ENCODE measurements at places on chromosomes 3 and 15. TPM values are rescaled to one million over a fixed set of nuclear protein-coding genes. Genes with fewer than 3 reads are reported as not detected.

The CCRL2 gene
- 0.40 TPM for total RNA-seq

GRCh38 chr15:101168463-101168824 is 83.4 kb downstream of the CHSY1 start:
- peak; percentile 46 for DNase-seq

- DNase-seq, result no peak
Observed at GRCh38 chr3:61903074-61903473, 341.7 kb downstream of the PTPRG start.

The RFC4 gene
- total RNA-seq, result 14.4 TPM

DNA sequence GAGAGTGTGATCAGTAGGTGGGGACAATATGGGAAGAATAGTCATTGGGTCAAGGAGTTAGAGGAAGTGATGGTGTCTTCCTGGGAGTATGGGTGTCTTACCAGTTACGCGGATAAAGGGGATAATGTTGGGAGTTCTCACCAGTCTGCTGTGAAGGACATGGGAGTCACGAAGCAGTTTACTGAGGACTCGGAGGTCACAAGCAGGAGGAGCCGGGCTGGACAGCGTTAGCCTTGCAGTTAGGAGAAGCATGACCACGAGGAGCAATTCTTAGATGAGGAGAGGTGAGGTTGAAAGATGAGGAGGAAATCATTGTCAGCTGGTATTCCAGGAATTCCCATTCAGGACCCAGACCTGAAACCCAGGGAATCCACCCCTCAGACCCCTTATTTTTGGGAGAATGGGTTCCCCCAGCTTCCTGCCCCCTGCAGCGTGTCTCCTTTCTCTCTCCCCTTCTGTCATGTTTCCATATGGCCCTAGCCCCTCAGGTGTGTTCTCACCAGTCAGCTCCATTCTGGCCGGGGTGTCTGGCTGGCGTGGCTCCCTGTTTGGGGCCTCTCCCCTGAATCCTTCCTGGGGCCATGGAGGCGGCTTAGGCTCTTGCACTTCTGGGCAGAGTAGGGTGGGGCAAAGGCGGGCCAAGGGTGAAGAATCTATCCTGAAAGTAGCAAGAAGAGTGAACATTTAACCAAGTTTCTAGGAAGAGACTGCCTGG is 2.1 kb downstream of the THPO start:
- DNase-seq, result no peak

DNA sequence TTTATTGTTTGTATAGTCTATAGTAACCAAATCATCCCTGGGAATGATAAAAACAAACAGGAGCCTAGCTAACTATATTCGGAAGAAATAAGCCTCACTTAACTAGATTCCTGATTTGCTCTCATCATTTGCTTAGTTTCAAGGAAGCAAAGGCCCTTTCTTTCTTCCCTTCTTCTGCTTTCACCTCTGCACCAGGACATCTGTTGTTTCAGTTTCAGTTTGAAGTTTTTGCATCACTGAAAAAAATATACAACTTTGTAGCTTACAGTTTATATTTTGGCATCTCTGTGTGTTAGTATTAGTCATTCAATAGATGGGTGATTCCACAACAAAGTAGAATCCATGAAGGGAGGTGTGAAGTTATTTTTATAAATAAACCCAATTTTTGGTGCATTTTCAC is 113.6 kb upstream of the SNTN start:
- DNase-seq, result no peak

The CNTN6 gene
- not detected for total RNA-seq

The NPRL2 gene
- 17.3 TPM for total RNA-seq

The SUSD5 gene
- under 0.01 TPM for total RNA-seq

The PLXNA1 gene
- 10.9 TPM for total RNA-seq

GRCh38 chr3:117479095-117479494 is 769.5 kb downstream of the TUSC7 start:
- DNase-seq, result no peak

GRCh38 chr3:160808838-160809237 is 52.8 kb downstream of the PPM1L start:
- DNase-seq, result no peak

DNA sequence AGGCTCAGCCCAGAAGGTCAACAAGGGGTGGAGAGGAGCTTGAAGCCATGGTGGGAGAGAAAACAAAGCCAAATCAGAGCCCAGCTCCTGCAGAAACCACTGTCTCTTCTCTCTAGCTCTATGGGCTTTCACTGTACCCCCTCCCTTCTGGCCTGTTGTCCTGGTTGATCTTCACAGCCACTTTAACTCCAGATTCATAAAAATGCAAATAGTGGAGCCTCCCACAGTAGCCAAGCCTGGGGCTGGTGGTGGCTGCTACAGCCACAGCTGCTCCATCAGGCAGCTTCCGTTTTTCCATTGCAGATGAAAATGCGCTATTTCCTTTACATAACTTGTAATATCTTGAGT is 20.7 kb upstream of the CAV3 start:
- no peak for DNase-seq

- no peak for DNase-seq
Observed at GRCh38 chr3:59813148-59813538, 763.3 kb upstream of the CFAP20DC start.

DNA sequence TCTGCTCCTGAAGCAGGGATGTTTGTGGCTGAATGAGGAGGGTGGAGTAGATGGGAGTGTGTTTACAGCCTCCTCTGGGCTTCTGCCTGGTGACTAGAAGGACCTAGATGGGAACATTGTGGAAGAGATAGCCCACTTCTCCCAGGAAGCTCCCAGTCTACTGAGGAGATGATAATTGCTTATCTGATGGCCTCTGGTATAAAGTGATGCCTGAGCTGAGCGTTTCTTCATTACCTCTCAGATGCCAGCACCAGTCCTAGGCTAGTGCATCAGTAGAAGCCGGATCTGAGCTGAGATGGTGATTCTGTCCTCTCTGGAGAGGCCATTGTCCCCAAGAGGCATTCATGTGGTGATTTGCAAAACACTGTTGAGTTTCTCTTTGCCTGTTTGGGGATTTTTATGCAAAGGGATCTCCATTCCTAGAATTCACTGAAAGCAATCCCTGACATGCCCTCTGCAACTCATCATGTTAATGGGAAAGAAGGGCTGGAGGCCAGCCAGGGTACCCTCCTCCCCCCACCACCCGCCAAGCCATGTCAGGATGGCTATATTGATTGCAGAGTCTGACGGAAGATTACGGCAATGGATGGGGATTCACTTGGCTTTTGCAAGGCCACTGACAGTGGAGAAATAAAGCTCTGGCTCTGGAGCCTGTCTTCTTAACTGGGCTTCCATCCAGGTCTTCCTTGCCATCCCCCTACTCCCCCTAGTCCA is 166.4 kb upstream of the ROPN1 start:
- no peak for DNase-seq

DNA sequence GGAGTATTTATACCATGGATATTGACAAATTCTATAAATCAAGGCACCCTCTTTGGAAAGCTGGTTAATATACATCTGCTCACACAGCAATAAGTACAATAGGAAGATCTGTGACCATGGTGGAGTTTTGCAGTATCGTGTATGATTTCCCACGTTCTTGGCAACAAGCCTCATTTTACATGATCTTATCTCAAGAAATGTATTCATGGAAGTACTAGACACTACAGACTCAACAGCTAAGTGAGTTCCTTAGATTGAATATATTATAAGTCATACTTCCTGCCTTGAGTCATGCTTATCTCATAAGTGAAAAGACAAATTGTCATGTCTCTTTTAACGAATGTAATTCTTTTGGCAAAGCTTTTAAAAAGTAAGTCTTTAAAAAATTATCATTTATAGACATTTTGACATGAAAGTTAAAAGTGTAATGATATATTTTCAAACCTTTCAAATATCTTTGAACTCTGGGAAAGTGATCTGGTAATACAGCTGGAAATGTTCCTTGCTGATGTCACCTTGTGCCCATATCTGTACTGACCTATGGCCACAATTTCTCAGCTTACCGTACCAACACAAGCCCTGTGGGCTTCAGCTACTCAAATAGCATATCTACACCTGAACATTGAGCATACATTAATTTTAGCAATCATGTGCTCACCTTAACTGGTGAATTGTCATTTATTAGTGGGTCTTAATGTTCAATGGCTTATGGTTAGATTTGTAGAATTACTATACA is 130.3 kb upstream of the TMC3 start:
- DNase-seq, result peak; percentile 30

- no peak for DNase-seq
Observed at GRCh38 chr15:49462232-49462844, 39.3 kb downstream of the FGF7 start.

- no peak for DNase-seq
Observed at GRCh38 chr3:31230425-31231223, 302.1 kb upstream of the STT3B start.

The WHAMM gene
- 3.9 TPM for total RNA-seq

- DNase-seq, result no peak
Observed at GRCh38 chr3:41216993-41217392, 17.7 kb downstream of the CTNNB1 start.

DNA sequence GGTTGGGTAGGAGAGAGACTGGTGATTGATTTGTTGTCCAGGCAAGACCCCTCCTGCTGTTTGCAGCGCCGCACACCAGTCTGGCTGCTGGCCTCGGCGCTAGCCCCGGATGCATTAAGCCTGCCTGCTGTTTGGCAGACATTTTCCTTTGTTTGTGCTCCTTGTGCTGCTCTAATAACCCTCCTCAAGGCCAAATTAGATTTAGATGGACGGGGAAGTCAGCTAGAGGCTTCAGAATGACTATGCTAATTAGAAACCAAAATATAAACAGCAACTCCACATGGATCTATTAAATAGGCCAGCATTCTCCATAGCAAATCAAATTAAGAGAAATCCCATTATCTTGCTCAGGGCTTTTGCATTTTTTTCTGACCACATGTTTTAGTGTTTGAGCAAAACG is 445.2 kb downstream of the SQOR start:
- peak; percentile 53 for DNase-seq

DNA sequence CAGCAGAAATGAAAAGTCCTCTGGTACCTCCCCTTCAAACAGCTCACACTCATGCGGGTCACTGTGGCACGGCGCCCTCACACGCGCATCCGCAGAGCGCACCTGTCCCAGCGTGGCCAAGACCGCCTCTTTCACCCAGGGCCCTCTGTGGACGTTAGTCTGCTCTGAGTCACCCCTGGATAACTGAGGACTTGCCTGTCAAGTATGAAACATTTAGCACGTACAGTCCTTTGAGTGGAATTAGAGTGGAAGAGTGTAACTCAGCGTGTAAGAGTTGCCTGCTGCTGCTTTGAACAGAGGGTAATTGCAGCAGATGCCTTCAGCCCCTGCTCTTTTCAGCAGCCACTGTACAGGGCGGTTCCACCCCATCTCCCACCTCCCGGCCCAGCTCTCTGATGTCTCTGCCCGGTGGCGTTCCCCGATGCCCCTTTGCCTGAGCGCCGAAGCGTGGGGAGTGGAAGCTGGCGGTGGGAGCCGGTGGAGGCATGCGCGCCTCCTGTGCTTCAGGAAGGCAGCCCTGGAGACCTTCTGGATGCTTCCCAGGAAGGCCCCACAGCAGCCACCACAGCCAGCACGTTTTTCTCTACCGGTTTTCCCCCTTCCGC is 23.0 kb downstream of the CPN2 start:
- DNase-seq, result peak; percentile 50

DNA sequence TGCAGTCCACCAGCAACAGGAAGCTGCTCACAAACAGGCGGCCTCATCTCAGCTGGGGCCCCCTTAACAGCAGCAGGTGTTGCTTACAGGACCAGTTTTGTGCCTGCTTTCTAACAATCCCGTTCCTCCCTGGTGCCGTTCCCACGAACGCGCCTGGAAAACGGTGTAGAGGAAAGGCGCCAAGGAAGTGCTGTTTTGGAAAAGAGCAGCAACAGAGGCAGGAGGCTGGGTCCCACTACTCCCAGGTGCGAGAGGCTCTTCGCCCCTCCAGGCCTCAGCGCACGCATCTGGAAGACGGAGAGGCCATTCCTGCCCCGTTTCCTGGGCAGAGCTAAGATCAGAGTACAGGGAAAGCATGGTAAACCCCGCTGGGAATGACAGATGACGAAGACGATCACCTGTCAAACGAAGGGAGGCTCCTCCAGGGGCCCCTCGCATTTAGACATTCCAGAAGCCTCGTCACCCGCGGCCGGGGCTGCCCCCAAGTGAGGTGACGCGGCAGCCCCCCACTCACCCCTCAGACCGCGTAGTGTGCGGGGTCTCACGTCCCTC is 603 bp downstream of the SCAPER start:
- peak; percentile 23 for DNase-seq

The SNRK gene
- total RNA-seq, result 108 TPM

The PARP14 gene
- 51.6 TPM for total RNA-seq

GRCh38 chr3:32837789-32838188 is 20.0 kb downstream of the TRIM71 start:
- no peak for DNase-seq

DNA sequence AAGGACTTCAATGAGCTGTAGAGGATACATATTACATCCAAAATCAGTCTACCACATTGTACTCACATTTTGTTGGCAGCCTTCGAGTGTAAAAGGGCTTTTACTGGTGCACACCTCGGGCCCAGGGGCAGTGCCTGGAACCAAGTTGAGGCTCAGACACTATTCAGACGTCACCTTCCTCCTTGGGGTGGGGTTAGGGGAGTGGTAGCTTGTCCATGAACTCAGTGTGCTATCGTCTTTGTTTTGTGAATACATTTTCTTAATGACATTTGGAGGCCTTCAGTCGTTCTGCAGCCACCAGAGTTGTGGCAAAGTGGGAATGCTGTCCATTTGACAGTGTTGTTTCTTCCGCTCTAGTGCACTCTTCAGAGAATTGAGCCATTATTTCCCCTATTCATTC is 114.2 kb downstream of the PGPEP1L start:
- no peak for DNase-seq

DNA sequence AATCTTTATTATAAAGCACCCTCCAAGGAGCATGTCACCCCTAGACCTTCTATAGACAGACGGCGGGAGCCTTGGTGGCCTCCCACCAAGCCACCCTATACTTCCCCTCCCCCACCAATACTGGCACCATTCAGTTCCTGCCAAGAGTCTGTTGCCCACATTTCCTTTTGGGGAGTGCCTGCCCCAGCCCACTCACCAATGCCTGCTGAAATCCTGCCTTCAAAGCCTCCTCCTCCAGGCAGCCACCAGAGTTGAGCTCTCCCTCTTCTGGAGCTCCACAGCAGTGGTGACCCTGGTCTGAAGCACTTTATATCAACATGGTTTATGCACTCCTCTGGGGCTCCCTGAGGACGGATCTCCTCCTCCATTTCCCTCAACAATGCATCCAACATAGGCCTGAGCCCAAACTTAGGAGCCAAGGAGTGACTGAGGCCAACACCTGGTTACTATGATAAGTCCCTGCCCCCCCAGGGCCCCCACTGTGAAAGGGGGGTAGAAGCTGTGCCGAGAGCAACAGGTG is 8.8 kb downstream of the CCDC33 start:
- no peak for DNase-seq

The ARL14 gene
- not detected for total RNA-seq

The DUOXA1 gene
- not detected for total RNA-seq

The MYRIP gene
- total RNA-seq, result 5.7 TPM

DNA sequence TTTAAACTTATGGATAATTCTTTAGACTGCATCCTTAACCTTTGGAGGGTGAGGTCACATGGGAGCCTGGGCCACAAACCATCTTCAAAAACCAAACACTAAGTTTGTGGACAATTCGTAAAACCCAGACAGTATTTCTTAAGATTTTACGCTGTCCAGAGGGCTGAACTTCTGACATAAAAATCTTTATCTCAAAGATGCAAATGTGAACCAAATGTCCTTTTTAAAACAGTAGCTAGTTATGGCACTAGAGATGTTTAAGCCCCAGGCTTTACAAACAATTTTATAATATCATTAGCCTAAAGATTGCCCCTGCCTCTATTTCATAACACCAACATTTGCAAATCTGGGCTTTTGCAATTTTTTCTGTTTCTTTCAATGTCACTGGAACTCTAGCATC is 287.2 kb downstream of the SATB1 start:
- no peak for DNase-seq

The GP5 gene
- under 0.01 TPM for total RNA-seq

Data from lung microvascular endothelial cell (primary cell).